ENCODE measurements at places on chromosomes 3 and 15.

GRCh38 chr3:195101001-195101583 is 169.9 kb downstream of the XXYLT1 start:
- DNase-seq, result peak; percentile 80

DNA sequence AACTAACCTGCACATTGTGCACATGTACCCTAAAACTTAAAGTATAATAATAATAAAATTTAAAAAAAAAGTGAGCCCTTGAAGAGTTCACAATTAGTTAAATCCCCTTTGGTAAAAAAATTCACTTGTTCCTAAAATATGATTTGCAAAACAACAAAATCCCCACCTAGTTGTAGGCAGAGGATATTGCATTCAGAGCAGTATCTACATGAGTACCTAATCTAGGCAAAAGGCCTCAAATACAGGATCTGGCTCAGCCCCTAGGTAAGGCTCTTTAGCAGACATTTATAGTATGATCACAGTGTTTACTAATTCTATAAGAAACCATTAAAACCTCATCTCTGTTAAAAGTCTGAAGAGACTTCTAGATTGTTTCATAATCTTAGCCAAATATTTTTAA is 89.3 kb upstream of the CCDC80 start:
- DNase-seq, result no peak

DNA sequence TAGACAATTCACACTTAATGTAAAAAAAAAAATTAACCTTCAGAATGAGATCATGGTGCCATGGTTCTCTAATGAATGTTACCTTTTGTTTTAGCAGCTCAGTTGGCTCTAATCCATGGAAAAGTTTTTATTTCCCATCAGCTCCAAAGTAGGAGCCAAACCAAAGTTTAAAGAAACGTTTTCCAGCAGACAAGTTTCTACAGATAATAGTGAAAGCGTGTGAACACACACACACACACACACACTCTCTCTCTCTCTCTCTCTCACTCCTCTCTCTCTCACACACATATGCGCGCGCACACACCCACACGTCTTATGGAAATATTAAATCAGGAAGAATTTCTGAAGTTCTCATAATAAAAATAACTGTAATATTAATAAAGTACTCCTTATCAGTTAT is 46.9 kb downstream of the MBNL1 start:
- no peak for DNase-seq

- DNase-seq, result no peak
These were observed 11.2 kb downstream of the PTH1R start for GRCh38 chr3:46888705-46889104.

DNA sequence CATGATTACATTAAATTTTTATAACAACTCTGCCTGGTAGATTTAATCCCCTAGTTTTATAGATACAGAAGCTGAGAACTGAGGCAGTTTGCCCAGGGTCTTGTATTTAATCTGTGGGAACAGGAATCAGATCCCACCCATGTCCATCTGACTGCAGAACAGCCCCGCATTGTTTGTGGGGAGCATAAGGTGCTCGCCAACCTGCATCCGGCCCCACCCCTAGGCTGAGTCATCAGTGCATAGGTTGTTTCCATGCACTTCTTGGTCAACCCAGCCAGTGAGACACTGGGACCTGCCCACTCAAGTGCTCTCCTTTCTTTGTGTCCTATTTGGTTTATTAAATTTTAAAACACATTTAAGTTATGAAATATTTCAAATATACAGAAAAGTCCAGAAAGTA is 266.2 kb downstream of the OPA1 start:
- DNase-seq, result no peak

DNA sequence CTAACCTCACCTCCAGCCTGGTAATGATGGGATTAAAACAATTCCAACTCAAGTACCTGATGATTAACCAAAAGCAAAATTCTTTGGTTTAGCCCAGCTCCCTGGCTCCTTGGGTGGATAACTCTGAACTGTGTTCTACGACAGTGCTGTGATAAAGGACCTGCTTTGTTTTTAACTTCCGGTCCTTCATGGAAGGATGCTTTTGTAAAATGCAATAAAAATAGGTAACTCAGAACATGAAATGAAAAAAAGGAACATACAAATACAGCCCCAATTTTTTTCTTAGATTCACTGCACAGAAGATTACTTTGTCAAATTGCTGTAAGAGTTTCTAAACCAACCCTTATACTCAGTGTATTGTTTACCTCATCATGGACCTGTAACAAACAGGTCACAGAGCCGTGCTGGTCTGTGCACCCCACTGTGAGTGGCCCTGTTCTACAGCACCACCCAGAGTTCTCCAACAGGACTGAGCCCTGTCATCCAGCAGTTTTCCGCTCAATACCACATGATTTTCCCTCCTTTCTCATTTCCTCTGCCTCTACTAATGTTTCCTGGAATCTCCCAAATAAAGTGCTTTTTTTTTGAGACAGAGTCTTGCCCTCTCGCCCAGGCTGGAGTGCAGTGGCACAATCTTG is 4.9 kb upstream of the PCYT1A start:
- DNase-seq, result no peak

- no peak for DNase-seq
These were observed 40.0 kb downstream of the ATG7 start for GRCh38 chr3:11312166-11312565.

DNA sequence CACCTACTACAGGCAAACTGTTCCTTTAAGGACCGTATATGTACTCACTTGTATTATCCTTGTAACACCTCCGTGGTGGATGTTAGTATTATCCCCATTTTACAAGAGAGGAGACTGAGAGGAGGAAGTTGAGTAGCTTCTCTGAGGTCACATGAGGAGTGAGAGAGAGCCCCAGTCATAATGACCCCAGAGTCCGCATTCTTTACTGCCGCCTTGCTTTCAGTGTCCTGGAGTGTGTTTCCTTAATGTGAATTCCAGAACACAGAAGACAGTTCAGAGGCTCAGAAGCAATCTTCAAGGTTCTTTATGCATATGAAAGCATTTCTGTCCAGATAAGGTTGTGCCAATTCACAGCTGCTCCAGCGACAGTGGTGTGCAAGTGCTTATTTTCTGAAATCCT is 199.2 kb downstream of the CACNA2D3 start:
- DNase-seq, result no peak

GRCh38 chr3:127821394-127821793 is 921 bp downstream of the MGLL start:
- DNase-seq, result peak; percentile 42

GRCh38 chr3:9253327-9253726 is 3.9 kb upstream of the SRGAP3 start:
- no peak for DNase-seq

DNA sequence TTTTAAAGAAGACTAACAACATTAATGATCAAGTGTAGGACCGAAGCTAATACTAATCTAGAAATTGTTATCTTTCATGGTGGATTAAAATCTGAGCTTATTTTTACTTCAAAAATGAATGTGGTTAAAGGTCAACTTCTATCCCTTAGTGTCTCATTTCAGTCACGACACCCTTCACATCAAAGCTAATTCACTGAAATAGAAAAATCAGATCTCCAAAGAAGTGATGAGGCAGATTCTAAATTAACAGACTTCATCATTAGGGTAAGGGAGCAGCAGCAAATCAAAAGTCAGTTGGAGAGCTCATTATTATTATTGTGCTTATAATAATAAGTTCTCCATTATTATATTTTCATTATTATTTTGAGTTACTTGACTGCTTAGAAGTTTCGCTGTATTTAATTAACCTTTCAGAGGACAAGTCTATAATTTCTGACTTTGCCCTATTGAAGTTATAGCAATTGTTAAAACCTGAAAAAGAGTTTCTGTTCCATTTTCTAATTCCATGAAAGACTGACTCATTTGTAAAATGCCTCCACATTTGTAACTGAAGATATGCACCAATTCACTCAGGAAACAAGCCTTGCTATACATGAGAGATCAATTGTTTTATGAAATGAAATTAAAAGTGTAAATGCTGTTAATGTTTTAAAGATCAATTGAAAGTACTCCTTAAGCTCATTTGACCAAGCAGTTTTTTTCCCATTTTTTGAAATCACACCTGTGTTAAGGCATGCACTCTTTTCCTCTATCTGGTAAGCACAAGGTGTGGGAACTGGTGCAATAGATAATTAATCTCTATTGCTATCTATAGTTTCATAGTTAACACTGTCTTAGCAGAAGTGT is 23.1 kb upstream of the CMC1 start:
- no peak for DNase-seq

- no peak for DNase-seq
These were observed 8.7 kb downstream of the IMPG2 start for GRCh38 chr3:101311676-101312075.

DNA sequence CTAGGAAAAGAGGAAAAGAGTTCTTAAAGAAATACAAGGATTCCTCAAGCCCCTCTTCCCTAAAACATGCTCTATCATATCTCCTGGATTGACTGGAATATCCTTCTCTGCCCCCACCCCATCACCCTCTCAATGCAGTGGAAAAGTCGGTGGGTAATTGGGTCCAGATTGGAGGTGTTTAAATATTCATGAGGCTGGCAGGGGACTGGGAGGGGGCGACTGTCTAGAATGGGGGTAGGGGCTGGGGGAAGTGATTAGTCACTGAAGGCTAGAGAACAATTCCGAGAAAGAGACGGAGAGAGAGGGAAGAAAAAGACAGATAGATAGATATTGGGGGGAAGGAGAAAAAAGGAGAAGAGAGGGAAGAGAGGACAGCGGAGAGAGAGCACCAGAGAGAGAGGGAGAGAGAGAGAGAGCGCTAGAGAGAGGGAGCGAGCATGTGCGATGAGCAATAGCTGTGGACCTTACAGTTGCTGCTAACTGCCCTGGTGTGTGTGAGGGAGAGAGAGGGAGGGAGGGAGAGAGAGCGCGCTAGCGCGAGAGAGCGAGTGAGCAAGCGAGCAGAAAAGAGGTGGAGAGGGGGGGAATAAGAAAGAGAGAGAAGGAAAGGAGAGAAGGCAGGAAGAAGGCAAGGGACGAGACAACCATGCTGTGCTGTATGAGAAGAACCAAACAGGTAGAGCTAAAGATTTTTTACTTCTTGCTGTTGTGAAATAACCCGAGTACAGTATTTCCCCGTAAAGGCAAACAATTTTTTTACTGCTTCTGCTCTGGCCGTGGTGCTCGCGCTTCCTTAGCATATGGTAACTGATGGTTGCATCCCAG is at the start of gene GAP43:
GAP43 (plus strand) TSS at position 467 of the 825 bp plus-strand sequence; CDS start at position 647, 180 bp downstream.
- DNase-seq, result peak; percentile 25

DNA sequence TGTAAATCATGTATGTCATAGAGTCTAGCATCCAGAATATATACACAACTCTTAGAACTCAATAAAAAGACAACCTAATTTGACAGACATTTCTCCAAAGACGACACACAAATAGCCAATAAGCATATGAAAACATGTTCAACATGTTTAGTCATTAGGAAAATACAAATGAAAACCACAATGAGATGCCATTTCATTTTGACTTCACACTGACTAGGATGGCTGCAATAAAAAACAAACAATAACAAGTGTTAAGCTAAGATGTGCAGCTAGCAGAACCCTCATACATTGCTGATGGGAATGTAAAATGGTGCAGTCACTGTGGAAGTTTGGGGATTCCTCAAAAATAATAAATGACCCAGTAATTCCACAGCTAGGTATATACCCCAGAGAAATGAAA is 16.4 kb downstream of the SPG11 start:
- DNase-seq, result no peak

- DNase-seq, result no peak
These were observed 69.9 kb upstream of the ATP2C1 start for GRCh38 chr3:130823996-130824395.

- DNase-seq, result no peak
These were observed 36.1 kb upstream of the PLSCR5 start for GRCh38 chr3:146640955-146641867.

DNA sequence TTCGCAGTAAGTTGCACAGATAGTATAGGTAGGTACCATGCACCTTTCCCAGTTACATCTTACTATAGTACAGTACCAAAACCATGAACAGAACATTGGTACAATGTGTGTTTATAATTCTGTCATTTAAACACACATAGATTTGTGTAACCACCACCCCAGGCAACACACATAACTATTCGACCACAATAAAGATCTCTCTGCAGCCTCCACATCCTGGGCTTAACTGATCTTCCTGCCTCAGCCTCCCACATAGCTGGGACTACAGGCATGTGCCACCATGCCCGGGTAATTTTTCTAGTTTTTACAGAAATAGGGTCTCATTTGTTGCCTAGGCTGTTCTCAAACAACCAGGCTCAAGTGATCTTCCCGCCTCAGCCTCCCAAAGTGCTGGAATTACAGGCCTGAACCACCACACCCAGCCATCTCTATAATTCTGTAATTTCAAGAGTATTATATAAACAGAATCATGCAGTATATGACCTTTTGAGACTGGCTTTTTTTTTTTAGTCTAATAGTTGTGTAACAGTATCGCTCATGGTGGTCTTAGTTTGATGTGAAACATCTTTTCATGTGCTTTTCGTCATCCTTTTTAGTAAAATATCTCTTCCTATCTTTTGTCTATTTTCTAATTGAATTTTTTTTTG is 13.3 kb upstream of the TMF1 start:
- no peak for DNase-seq

DNA sequence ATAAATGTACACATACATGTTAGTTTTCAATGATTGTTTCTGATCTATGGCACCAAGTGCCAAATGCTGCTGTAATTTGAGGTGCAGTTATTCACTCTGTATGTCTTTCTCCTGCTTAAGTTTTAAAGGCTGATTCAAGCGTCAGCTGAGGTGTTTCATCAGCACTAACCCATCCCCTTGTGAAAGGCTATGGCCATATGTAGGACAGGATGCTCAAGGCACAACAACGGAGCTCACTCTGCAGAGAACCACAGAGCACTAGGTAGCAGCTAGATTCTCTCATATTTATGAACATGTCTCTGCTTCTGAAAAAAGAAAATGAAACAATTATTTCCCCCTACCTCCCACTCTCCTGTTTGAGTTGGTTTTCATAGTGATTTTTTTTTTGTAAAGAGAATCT is 340.0 kb upstream of the TMCO5A start:
- DNase-seq, result no peak

- DNase-seq, result no peak
These were observed 81.3 kb upstream of the NAALADL2 start for GRCh38 chr3:174777813-174778212.

- DNase-seq, result no peak
These were observed 7.1 kb downstream of the SATB1 start for GRCh38 chr3:18417904-18418572.

- no peak for DNase-seq
These were observed 101.9 kb upstream of the KCNMB2 start for GRCh38 chr3:178434206-178434805.

DNA sequence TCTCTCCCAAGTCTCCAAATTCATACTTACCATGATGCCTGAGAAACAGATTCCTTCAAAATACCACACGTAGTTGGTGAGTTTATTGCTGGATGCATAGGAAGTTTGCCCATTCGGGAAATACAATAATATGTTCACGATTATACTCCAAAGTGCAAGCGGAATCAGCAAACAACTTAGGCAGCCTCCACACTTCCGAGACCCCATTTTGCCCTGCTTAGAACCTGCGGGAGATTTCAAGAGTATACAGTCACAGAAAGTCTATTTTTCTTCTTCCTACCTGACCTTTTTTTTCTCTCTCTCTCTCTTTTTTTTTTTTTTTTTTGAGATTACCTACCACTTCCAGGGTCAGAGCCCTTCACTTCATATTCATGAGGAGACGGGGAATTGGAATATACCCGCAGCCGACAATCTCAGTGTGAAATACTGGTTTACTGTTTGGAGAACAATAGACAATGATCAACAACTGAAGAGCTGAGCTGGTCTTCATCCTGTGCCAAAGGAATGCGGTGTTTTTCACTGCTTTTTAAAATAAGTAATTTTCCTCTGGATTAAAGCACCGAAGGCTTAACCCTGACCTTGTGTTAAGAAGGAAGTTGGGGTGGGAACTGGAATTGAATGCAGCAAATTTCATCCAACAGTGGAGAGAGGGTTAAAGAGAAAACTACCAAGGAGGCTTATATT is at the start of gene TM4SF18:
TM4SF18 (minus strand) TSS at position 461 of the 684 bp plus-strand sequence; CDS start at position 207, 254 bp downstream.
- DNase-seq, result no peak
